ENCODE measurements at places on chromosomes 16 and 17. TPM values are rescaled to one million over a fixed set of nuclear protein-coding genes. Genes with fewer than 3 reads are reported as not detected.

Gene CCDC144A
- total RNA-seq, result 0.71 TPM

Gene RHBDL3
- total RNA-seq, result 0.31 TPM

Gene NEUROD2
- not detected for total RNA-seq

Gene PPM1E
- total RNA-seq, result 5.7 TPM

Gene SCPEP1
- total RNA-seq, result 8.1 TPM

Gene TMEM186
- 17.8 TPM for total RNA-seq

Gene CMIP
- total RNA-seq, result 82.5 TPM

Gene LRRC36
- not detected for total RNA-seq

Gene VTN
- 2.3 TPM for total RNA-seq

Gene MYH3
- 0.35 TPM for total RNA-seq
